ENCODE measurements at places on chromosomes 13 and 19. TPM values are rescaled to one million over a fixed set of nuclear protein-coding genes. Genes with fewer than 3 reads are reported as not detected.

OR7D2 gene
- total RNA-seq = not detected

LILRB4 gene
- 0.57 TPM for total RNA-seq

GIPR gene
- total RNA-seq = 9.7 TPM

GRCh38 chr13:36549755-36550154 lies 117.5 kb downstream of the CCNA1 start:
- no peak overlapping the region for H3K4me3 ChIP-seq
- no peak for DNase-seq
- peaks cover 3% of the 10 kb centered on the region for H3K27me3 ChIP-seq
- H3K4me1 ChIP-seq = no peaks in the 10 kb centered on the region

GRCh38 chr19:42423462-42424344 lies 3.5 kb downstream of the LIPE start:
- DNase-seq = peak; percentile 81
- H3K4me1 ChIP-seq = peaks cover 41% of the 10 kb centered on the region
- H3K4me3 ChIP-seq = peak overlapping the region; percentile 94
- H3K27me3 ChIP-seq = no peaks in the 10 kb centered on the region

WDR62 gene
- 2.5 TPM for total RNA-seq

ZSCAN4 gene
- total RNA-seq = not detected

UGGT2 gene
- total RNA-seq = not detected

- no peaks in the 10 kb centered on the region for H3K4me1 ChIP-seq
- H3K27me3 ChIP-seq = peaks cover 12% of the 10 kb centered on the region
- H3K36me3 ChIP-seq = no peaks in the 10 kb centered on the region
- H3K4me3 ChIP-seq = no peak overlapping the region
- no peak for DNase-seq
- no peak overlapping the region for H3K27ac ChIP-seq
These were observed 70.7 kb upstream of the TSHZ3 start for GRCh38 chr19:31419871-31420445.

GRCh38 chr13:101248739-101249514 lies 167.4 kb downstream of the NALCN start:
- no peak overlapping the region for H3K27ac ChIP-seq
- DNase-seq = no peak
- H3K4me3 ChIP-seq = no peak overlapping the region
- peaks cover 23% of the 10 kb centered on the region for H3K4me1 ChIP-seq
- no peaks in the 10 kb centered on the region for H3K27me3 ChIP-seq

CRLF1 gene
- not detected for total RNA-seq

- H3K4me3 ChIP-seq = peak overlapping the region; percentile 53
- H3K27ac ChIP-seq = peak overlapping the region; percentile 53
- no peaks in the 10 kb centered on the region for H3K36me3 ChIP-seq
These were observed 1.3 kb upstream of the B3GNT8 start for GRCh38 chr19:41428481-41428859.

TMEM205 gene
- 22.9 TPM for total RNA-seq

Data from naive thymus-derived CD8-positive, alpha-beta T cell (primary cell).